Kidney capillary endothelial cell (primary cell): ENCODE measurements at places on chromosomes 2 and 18.

GRCh38 chr18:25057491-25058050 is 294.4 kb downstream of the ZNF521 start:
- no peak for DNase-seq

DNA sequence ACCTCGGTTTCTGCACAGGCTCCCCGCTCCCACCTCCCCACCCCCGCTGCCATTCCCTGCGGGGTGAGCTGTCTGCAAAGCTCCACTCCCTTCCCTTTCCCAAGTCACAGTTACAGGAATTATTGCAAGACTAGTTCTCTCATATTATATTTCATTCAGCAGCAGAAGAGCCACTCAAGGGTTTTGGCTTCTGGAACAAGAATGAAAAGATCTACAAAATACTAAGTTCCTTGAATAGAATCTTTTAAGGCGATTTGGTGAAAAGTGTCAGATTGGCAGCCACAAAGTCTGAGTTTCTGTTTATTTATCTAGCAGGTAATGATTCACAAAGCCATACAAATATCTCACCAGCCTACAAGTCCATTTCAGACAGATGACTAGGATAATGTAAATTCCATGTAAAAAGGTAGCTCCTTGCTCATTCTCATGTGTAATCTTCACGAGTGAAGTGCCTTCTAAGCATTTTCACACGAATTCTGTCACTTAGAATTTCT is 221.9 kb upstream of the RBBP8 start:
- DNase-seq = no peak

DNA sequence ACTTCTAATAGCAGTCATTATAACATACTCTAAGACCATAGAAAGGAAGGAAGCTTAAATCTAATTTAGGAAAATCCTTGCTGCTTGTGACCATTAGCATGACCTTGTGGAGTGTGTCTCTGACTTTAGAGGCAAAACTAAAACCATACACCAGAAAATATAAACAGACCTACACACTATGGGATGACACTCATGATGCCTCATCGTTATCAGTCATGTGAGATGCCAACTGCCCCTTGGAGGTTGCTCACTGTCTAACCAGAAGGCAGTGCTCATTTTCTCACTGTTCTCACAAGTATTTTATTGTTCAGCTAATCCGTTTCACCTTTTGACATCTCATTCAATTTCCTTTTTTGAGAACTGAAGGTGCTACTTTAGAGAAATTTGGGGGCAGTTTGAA is 376.9 kb downstream of the RND3 start:
- DNase-seq = no peak

- no peak for DNase-seq
These were observed 35.8 kb downstream of the FMNL2 start for GRCh38 chr2:152370783-152371182.

- DNase-seq = no peak
These were observed 301.4 kb downstream of the TSN start for GRCh38 chr2:122056853-122057252.

- no peak for DNase-seq
These were observed 12.5 kb upstream of the GEMIN6 start for GRCh38 chr2:38765551-38765950.

DNA sequence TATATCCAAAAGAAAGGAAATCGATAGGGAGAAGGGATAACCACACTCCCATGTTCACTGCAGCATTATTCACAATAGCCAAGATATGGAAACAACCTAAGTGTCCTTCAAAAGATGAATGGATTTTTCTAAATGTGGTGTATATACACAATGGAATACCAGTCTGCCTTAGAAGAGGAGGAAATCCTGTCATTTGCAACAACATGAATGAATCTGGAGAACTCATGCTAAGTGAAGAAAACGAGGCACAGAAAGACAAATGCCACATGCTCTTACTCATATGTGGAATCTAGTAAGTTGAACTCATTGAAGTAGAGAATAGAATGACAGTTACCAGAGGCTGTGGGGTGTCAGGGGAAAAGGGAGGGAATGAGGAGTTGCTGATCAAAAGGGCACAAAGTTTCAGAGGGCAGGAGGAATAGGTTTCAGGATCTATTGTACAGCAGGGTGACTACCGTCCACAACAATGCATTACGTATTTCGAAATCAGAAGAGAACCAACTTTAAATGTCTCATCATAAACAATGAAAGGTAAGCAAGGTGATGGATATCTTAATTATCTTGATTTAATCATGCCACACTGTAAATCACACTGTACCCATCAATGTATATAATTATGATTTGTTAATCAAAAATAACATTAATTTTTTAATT is 46.1 kb downstream of the SIGLEC15 start:
- DNase-seq = peak; percentile 50

DNA sequence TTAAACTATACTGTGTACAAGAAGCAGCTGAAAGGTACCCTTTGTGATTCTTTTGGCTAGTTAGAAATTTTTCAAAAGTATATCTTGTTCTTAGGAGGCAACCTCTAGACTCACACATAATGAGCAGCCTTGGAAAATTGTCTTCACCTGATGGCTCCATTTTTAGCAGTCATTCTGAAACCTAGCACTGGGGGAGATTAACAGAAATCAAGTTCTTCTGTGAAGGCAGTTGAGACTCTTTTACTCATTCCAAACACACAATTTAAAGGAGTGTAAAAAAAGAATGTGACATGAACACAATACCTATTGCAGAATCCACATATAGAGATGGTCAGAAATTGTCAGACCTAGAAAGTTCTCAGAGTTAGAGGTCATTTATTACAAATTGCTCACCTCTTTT is 197.7 kb downstream of the UBE2E3 start:
- no peak for DNase-seq

- no peak for DNase-seq
These were observed 7.0 kb upstream of the TYMS start for GRCh38 chr18:650428-650858.

GRCh38 chr2:179255129-179255528 is 9.5 kb downstream of the SESTD1 start:
- DNase-seq = no peak

DNA sequence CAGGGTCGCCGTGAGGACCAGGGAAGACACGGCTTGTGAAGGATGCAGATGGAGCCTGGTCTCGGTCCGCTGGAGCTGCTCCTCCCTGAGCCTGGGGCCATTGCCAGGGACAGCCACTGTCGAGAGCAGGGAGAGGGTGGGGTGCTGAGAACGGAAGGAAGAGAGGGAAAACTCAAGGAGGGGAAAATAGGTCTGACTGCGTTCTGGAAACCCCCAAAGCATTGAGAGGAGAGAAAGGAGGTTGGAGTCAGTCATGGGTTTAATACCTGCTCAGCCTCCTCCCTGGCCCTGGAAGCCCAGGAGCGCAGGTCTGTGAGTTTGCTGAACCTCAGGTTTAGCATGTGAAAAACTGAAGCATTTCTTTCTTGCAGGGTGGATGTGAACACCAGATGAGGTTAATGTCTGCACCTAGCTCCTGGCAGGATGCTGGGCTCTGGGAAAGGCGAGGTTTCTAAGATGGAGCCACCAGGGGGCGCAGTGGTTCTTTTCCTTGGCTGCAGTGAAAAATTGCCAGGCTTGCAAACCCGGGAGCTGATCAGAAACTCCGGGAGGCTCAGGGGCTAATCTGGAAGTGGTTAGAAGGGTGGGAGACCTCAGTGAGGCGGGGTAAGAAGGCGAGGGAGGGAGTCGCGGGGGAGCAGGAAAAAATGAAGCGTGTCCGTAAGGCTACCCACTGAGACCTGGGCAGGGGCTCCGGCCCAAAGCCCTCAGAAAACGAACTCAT is 33.6 kb upstream of the RNF149 start:
- peak; percentile 66 for DNase-seq

GRCh38 chr2:145018502-145018901 is 498.6 kb upstream of the ZEB2 start:
- no peak for DNase-seq

DNA sequence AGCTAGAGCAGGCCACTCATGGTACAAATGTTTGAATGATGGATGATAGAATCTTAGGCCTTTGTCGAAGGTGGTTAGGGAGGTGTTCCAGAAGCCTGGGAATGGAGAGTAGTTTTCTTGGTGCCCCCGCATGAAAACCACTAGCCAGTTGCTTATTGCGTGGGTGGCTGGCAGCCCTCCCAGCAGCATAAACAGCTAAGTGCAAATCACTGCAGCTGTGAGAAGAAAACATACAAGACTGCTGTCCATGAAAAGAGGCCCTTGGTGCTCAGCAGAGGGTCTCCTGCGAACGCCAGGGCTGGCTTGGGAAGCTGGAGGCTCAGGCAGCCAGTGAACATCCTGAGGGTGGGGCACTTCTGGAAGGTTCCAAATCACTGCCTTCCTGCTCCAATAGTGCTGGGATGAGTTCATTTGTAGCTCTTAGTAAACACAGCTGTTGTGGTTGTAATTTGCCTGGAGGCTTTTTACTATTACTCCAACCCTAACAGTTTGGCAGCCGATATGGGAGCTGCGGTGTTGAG is 118.8 kb downstream of the MGAT5 start:
- no peak for DNase-seq

GRCh38 chr18:21742315-21742687 is 1.7 kb downstream of the MIB1 start:
- DNase-seq = no peak

DNA sequence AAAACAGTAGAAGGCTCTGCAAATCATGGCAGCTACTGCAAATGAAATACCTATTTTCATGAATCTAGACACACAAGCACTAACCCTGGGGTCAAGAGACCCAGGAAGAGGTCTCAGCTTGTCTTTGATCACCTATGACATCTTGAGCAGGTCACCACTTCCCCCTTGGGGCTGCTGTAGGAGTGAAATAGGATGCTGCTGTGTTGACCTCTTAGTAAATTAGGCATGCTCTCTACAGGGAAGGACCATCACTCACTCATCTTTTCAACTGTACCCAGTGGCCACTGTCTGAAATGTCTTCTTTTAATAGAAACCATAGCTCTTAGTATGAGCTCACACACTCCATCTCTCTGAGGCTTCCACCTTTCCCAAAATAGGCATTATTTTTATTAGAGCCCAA is 83.8 kb downstream of the NCK2 start:
- DNase-seq = no peak
